ENCODE measurements at places on chromosomes 3 and 15.

GRCh38 chr3:112639455-112640225 lies 1.3 kb downstream of the CCDC80 start:
- DNase-seq, result no peak

DNA sequence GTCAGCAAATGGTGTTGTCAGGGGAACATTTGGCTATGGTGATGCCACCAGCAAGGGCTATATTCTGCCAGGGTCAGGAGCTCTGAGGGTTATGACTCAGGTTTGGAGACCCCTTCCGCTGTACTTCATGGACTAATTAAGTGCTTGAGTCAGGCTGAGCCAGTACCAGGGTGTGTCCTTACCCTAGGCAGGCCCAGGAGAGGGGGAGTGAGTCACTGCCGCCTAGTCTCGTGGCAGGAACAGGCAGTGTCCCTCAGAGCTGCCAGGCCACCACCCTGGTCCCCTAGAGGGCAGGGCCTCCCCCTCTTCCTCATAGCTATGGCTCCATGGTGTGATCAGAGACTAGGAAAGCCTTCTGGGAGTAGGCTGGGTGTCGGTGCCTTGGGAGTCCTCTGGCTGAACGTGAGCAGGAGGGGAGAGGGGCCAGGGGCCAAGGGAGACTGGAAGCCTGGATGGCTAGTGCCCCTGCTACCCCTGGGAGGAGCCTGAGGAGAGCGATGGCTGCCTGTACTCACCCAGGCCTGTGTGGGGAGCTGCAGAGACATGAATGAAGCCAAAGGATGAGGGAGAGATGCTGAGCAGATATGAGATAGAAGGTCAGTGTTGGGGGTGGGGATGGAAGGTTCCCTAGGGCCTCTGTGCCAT lies 10.6 kb downstream of the MAPKAPK3 start:
- no peak for DNase-seq

DNA sequence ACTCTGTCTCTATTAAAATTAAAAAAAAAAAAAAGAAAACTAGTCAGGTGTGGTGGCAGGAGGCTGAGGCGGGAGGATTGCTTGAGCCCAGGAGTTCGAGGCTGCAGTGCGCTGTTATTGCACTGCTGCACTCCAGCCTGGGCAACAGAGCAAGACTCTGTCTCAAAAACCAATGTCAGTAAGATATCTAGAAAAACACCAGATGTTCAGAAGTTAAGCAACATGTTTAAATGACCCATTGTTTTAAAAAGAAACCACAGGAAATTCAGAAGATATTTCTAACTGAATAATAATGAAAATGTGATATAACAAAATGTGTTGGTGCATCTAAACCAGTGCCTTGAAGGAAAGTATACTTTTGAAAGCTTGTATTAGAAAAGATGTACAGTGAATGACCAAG lies 203.4 kb upstream of the CGNL1 start:
- DNase-seq, result no peak

GRCh38 chr15:29268706-29269484 lies 727 bp downstream of the NSMCE3 start:
- no peak for DNase-seq

DNA sequence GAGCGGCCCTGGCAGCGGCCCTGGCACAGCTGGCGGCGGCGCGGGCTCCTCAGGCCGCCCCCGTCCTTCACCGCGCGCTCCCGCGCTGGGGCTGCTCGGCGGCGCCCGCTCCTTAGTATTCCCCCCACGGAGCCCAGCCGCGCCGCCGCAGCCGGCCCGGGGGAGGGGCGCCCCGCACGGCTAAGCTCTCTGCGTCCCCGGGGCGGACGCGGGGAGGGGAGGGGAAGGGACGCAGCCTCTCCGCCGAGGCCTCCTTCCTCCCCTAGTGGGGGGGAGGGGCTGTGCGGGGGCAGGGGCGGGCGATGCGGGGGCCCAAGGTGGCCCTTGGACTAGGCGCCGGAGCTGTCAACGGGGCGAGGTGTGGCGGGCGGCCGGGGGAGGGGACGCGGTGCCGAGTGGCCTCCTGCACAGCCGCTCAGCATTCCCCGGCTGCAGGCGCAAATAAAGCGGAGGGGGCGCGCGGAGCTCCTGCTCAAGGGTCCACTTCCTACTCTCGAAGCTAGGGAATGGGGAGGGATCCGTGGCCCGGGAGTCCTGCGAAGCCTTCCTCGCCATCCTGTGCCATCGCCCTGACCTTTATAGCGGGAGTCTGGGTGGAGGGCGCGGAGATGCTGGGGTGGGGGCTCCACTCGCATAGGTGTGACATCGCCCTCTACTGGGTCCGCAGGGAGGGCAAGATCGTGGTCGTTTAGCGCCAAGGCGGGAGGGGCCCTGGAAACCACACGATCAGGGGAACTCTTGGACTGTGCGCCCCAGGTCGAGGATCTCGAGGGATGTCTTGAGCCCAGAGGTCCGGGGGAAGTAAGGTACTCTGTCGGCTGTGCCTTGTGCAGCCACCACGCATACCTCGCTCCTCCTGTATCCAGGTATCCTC lies 22.2 kb downstream of the EPHB3 start:
- no peak for DNase-seq
